Osteocyte (in vitro differentiated cells): ENCODE measurements at places on chromosomes 1 and 21. TPM values are rescaled to one million over a fixed set of nuclear protein-coding genes. Genes with fewer than 3 reads are reported as not detected.

- DNase-seq = no peak
Observed at GRCh38 chr1:208159555-208160258, 84.5 kb downstream of the PLXNA2 start.

DNA sequence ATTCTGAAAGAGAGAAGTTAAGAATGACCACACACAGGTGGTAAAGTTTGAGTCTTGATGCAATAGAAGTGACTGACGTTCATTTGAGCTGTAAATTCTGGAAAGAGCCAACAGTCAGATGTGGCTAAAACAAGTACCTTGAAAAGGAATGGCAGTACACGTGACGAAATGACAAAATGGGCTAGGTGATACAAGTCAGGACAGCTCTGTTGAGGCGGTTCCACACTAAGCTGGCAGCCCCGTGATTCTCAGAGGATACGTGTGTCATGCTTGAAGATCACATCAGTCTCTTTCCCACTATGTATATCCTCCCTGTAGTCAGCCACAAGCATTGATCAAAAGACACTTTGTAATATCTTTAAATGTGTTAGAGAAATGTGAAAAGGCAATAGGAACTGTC lies 881.3 kb upstream of the ADGRL2 start:
- no peak for DNase-seq

- DNase-seq = no peak
Observed at GRCh38 chr21:34598931-34599400, 15.9 kb downstream of the RCAN1 start.

DNA sequence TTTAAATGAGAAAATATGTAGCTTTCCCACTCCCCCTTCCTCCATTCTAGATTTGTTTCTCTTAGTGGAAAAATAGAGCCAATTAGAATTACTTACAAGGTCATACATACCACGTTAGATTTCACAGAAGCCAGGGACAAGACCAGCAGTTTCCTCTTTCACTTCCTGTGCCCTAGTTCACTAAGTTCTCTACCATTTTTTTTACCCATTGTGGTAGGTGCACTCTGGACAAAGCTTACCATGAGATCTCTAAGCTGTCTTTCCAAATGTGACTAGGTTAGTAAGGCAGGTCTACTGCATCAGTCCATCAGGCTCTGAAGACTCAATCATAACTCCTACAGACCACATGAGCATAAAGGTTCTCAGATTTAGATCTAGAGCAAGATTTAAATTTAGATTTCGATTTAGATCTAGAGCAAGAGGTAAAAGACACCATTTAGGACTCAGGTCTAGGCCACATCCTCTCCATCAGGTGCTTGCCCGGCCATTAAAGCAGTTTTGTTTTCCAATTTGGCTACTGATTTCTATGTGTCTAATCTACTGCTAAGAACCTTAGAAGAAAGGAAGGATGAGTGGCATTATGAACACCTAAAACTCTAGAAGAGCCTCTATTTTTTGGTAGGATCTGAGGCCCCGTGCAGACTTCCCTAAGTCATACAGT lies 235.3 kb downstream of the FAF1 start:
- DNase-seq = no peak

DNA sequence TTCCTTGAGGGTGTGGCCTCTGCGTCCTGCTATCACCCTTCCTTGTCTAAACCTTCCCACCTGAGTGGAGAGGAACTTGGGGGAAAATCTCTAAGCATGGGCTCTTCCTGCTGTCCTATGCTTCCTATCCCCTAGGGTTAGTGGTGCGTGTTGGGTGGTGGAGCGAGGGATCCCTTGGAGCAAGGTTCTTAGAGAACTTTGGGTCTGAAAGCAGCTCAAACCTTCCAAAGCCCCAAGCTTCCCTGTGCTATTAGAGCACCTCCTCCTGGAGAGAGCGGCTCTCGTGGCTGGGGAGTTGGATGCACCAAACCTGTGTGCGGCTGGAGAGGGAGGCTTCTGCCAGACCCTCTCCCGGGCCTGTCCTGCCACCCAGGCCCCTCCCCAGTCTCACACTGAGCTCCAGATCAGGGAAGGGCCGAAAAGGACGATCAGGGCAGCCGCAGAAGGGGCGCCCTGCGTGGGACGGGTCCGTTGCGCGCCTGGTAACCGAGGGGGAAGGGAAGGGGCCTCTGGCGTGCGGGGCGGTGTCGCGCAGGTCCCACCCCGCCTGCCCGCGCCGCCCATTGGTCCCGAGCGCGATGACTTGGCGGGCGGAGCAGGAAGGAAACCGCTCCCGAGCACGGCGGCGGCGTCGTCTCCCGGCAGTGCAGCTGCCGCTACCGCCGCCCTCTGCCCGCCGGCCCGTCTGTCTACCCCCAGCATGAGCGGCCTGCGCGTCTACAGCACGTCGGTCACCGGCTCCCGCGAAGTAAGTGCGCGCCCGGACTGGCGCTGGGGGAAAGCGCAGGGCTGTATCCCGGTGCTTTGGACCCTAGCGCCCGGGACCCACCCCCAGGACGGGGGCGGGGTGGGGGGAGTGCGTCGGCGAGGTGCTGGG lies at the start of gene SH3BGRL3:
SH3BGRL3 (plus strand) TSS at position 631 of the 877 bp plus-strand sequence; CDS start at position 701, 70 bp downstream.
- peak; percentile 92 for DNase-seq

DNA sequence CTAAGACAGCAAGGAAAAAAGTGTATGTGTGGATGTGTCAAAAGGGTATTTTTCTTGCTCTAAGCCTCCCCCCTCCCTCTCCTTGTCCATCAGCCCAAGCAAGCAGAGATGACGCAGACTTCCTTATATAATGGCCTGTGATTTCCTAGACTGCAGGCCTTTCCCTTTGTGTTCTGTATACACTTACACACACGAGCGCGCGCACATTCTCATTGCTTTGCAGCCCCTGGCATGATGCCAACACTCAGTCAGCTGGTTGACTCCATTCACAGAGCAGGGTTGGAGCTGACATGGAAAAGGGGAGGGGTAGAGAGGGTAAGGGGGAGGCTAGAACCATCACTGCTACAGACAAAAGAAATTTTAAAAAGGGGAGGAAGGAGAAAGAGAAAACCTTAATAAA lies 41.8 kb downstream of the GATAD2B start:
- DNase-seq = peak; percentile 95

DNA sequence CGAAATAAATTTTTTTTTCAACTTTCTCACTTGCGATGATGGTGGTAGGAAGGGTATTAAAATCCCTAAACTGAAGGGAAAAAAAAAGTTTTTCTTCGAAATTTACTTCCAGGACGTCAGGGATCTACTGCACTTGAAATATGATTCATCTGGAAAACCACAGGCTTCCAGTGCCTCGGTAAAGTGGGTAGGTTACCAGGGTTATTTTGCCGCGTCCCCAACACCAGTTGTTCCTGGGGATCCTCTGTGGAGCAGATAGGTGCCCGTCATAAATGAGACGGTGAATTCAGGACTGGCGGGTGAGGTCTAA lies 773 bp downstream of the RABIF start:
- DNase-seq = no peak

GRCh38 chr1:151806170-151806569 lies 951 bp upstream of the LINGO4 start:
- peak; percentile 81 for DNase-seq

- no peak for DNase-seq
Observed at GRCh38 chr21:45176141-45176540, 101.8 kb downstream of the ADARB1 start.

DNA sequence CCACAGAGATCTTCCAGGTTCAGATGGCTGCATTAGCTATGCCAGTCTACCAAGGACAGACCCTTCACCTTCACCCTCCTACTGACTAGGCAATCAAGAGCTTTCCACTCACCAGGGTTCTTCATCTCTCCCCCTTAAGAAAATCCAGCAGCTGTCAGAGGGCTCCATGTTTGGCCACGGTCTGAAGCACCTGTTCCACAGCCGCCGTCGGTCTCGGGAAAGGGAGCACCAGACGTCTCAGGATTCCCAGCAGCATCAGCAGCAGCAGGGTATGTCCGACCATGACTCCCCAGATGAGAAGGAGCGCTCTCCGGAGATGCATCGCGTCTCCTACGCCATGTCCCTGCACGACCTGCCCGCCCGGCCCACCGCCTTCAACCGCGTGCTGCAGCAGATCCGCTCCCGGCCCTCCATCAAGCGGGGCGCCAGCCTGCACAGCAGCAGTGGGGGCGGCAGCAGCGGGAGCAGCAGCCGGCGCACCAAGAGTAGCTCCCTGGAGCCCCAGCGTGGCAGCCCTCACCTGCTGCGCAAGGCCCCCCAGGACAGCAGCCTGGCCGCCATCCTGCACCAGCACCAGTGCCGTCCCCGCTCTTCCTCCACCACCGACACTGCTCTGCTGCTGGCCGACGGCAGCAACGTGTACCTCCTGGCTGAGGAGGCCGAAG lies 13.8 kb downstream of the TMCC2 start:
- no peak for DNase-seq

- DNase-seq = no peak
Observed at GRCh38 chr1:84365225-84366221, 32.8 kb upstream of the DNASE2B start.

DNA sequence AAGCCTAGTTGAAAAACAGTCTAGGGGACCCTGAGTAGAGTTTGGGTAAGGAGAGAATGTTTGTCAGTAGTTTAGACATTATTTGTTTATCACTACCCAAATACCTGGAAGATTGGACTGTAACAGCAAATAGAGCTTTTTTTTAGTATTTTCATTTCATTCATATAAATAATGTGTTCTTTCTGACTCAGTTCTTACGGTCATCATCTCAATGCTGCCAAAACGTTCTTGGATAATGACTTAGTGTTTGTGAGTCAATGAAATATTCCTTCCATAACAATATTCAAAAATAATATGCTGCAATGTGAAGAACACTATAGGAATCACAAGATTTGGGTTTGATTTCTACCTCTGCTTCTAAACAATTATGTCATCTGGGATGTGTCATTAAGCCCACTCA lies 400.0 kb upstream of the PKN2 start:
- no peak for DNase-seq

- DNase-seq = peak; percentile 82
Observed at GRCh38 chr21:45996311-45997204, 15.0 kb downstream of the COL6A1 start.

- DNase-seq = no peak
Observed at GRCh38 chr1:13784971-13785370, 85.0 kb downstream of the PRDM2 start.

DNA sequence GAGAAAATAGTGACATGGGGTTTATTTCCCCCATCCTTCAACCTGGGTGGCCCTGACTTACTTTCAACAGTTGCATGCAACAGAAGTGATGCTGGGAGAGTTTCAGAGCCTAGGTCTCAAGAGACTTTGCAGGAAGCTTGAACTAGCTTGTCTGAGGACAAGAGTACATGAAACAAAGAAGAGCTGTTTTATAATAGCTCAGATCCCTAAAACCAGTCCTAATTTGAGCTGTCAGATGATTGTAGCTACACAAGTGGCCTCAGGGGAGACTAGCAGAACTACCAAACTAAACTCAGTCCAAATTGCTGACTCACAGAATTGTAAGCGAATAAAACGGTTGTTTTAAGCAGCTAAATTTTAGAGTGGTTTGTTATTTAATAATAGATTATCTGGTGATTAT lies 17.1 kb downstream of the RC3H1 start:
- no peak for DNase-seq

DNA sequence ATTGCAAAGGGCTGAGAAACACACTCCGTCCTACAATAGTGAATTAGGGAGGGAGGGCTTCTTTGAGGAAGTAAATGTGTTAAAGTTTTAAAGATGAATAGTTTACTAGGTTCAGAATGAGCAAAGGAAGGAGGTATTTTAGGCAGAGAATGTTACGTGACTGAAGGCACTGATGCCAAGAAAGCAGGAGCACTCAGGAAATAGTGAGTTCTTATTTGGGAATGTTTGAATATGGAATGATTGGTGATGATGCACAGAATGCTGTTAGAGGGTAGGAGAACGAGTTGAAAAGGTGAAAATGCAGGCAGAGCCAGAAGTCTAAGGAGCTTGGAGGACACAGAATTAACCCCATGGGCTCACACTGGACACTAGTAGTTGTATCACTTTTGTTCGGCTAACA lies 108.0 kb downstream of the NRIP1 start:
- no peak for DNase-seq

GRCh38 chr21:29125191-29125590 lies 5.3 kb upstream of the MAP3K7CL start:
- DNase-seq = no peak

DNA sequence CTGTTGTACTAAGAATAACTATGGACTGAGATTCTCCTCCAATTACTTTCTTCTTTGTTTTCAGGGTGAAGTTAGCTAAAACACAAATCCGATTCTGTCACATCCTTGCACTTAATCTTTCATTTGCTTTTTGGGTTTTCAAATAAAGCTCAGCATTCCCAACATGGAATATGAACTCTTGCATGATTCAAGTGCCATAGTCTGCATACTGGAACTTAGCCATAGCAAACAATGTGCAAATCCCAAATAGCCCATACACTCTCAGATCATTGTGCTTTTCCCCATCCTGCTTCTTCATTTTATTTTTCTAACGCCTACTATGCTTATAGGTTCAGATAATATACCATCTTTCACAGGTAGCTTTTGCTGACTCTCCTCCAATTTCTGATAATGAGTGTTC lies 455.8 kb upstream of the PRMT6 start:
- no peak for DNase-seq

Gene PRRX1
- 358 and 376 TPM in 2 replicates for total RNA-seq

Gene SERTAD4
- total RNA-seq = 40.5 and 47.2 TPM in 2 replicates

Gene TNFAIP8L2
- total RNA-seq = not detected in 2 replicates

Gene CDCA8
- 7.6 and 7.7 TPM in 2 replicates for total RNA-seq

Gene APCS
- total RNA-seq = not detected in 2 replicates

Gene KLHDC8A
- not detected in 2 replicates for total RNA-seq

Gene GPR161
- 36.8 and 38.5 TPM in 2 replicates for total RNA-seq

Gene AURKAIP1
- total RNA-seq = 116 and 120 TPM in 2 replicates

Gene PLPP3
- total RNA-seq = 157 and 166 TPM in 2 replicates

Gene GNB1
- 394 and 407 TPM in 2 replicates for total RNA-seq
